Breast epithelium (tissue), 4 donors: ENCODE measurements at places on chromosomes 12 and 14. TPM values are rescaled to one million over a fixed set of nuclear protein-coding genes. Genes with fewer than 3 reads are reported as not detected.

DNA sequence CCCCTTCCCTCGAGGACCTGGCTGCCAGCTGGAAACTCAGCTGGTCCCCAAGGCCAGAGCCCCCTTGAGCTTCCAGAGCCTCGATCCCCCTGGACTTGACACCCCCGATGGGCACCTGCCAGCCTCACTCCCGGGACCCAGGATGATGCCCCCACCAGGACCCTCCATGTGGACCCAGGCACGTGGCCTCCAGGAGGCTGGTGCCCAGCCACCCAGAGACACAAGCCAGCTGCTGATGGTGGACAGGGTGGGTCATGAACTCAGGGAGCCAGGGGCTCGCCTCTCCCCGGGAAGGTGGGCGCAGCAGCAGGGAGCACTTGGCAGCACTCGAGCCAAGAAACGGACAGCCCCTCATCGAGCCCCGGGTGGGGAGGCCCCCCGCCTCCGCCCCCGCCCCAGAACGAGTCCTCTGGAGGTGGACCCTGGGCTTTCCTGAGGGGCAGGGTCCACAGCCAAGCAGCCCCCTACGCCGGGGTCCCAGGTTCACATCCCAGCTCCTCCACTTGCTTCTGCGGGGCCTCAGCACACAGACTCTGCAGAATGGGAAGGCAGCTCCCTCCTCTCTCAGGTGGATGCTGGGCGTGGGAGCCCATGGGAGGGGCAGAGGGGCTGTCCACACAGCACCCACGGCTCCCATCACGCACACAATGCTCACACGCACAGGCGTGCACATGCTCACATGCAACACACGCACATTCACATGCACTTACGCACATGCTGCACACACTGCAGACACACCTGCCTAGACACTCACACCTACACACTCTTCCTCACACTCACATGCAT is 12.1 kb downstream of the C14orf180 start:
- no peak overlapping the region for H3K27ac ChIP-seq
- no peak for DNase-seq
- H3K4me3 ChIP-seq: no peak overlapping the region
- H3K36me3 ChIP-seq: no peaks in the 10 kb centered on the region
- H3K4me1 ChIP-seq: no peaks in the 10 kb centered on the region
- no peaks in the 10 kb centered on the region for H3K27me3 ChIP-seq

DNA sequence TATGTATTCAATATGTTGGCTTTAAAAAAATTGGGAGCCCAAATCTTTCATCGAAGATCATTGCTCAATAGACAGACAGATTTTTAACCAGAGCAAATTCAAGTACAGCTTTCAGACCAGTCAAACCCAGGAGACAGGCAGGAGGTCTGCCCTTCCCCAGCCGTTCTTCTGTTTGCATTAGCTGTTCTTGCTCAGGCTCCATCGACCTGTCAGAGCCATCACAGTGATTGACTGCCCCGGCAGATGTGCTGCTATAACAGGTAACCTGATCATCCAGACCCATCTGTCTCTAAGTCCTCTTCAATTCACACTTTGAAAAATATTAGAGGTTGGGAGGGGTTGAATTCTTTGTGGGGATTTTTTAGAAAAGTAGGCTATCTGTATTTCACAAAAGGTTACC is 453.5 kb downstream of the FOXG1 start:
- no peaks in the 10 kb centered on the region for H3K4me1 ChIP-seq
- no peak overlapping the region for H3K27ac ChIP-seq
- no peaks in the 10 kb centered on the region for H3K36me3 ChIP-seq
- H3K27me3 ChIP-seq: peaks cover 21% of the 10 kb centered on the region

GRCh38 chr12:28896421-28896820 is 252.7 kb upstream of the FAR2 start:
- H3K4me3 ChIP-seq: no peak overlapping the region
- H3K27ac ChIP-seq: no peak overlapping the region
- no peaks in the 10 kb centered on the region for H3K27me3 ChIP-seq
- no peaks in the 10 kb centered on the region for H3K4me1 ChIP-seq

DNA sequence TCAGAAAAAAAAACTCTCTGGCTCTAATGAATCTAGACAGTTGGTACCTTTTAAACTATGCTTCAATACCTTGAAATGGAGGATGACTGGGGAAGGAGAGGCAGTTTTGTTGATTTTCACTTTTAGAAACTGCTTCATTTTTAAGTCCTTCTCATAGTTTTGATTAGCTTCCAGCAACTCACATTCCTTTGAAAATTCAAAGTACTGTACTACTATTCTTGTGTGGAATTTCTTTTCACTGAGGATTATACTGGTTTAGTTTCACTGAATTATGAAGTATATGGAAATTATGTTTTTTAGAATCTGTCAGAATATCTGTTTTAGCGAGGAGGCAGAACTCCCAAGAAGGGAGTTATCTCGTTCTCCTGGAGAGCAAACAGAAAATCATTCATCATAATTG is 116.3 kb downstream of the TGFB3 start:
- no peaks in the 10 kb centered on the region for H3K27me3 ChIP-seq
- no peak overlapping the region for H3K27ac ChIP-seq
- no peaks in the 10 kb centered on the region for H3K4me1 ChIP-seq
- no peak for DNase-seq
- H3K36me3 ChIP-seq: no peaks in the 10 kb centered on the region
- H3K4me3 ChIP-seq: no peak overlapping the region

VRTN gene
- total RNA-seq: not detected

DNA sequence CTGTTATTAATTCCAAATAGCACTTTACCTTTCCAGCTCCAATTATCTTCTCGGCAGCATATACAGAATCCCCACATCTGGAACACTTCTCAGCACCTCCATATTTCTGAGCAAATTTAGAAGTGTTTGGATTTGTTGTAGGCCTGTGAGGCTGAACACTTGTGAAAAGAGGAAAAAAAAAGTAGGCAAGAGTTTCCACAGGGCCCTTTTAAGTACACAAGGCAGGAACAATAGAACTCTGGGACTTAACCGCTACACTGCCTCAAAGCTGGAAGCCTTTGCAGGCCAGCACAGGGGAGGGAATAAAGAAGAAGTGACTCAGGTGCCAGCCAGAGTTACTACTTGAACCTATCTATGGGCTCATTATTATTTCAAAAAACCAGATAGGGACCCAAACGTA is 18.6 kb downstream of the CSRP2 start:
- H3K36me3 ChIP-seq: no peaks in the 10 kb centered on the region
- no peaks in the 10 kb centered on the region for H3K27me3 ChIP-seq

DNA sequence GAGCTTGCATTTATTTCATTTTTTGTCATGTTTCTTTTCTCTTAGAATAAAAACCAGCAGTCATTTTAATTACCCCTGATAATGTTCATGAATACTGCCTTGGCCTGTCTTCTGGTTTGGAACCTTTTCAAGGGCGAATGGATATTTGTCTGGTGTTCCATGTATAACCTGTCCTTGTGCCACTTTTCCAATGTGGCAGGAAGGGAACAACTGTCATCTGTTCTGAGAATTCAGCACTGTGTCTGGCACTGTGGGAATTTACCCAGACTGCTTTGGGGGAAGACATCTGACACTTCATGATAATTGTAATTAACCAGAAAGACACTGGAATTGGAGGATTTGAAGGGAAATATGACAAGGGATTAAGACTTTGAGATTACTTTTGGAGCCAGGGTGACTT is 352.8 kb downstream of the APAF1 start:
- no peaks in the 10 kb centered on the region for H3K27me3 ChIP-seq
- no peaks in the 10 kb centered on the region for H3K4me1 ChIP-seq
- DNase-seq: no peak
- no peaks in the 10 kb centered on the region for H3K36me3 ChIP-seq

GLI1 gene
- 0.66 TPM for total RNA-seq

DNA sequence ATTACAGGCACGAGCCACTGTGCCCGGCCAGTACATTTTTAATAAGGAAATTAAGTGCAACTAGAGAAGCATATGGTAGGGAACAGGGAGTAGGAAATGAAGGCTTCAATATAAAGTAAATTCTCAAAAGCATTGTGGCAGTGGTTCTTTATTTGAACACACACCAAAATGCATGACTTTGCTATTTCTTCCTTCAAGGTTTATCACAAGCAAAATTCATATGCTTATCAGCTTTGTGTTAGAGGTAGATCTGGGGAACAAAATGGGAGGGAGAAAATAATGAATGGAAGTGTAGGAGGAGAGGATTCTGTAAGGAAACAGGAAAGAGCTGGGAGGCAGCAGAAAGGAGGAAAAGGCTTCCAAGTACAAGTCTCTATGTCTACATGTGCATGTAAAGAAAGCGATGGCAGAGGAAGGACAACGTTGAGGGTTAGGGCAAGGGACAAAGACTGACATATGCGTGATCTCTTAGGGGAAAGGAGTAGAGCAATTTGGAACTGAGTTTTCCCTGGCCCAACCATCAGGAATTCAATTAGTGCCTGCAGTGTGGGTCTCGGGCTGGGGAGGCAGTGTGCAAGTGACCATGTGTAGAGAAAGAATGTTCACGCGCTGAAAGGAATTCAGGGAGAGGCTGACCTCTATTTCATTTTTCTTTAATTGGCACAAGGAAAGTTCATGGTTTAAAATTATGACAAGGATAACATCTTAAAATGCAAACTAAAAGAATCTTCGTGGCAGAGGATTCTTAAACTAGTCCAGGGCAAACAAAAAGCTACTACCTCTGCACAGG is 22.9 kb upstream of the RASSF8 start:
- no peaks in the 10 kb centered on the region for H3K36me3 ChIP-seq
- H3K4me1 ChIP-seq: no peaks in the 10 kb centered on the region
- no peaks in the 10 kb centered on the region for H3K27me3 ChIP-seq

CDCA3 gene
- total RNA-seq: 1.8 TPM

DNA sequence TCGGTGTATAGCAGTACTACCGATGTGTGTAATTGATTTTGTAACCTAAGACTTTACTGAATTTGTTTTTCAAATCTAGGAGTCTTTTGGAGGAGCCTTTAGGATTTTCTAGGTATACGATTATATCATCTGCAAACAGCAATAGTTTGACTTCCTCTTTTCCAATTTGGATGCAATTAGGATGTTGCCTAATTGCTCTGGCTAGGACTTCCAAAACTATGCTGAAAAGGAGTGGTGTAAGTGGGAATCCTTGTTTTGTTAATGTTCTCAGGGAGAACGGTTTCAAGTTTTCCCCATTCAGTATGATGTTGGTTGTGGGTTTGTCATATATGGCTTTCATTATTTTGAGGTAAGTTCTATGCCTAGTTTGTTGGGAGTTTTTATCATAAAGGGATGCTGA is 171.6 kb upstream of the PDE3A start:
- no peaks in the 10 kb centered on the region for H3K36me3 ChIP-seq
- DNase-seq: no peak
- no peak overlapping the region for H3K4me3 ChIP-seq
- H3K4me1 ChIP-seq: no peaks in the 10 kb centered on the region

DNA sequence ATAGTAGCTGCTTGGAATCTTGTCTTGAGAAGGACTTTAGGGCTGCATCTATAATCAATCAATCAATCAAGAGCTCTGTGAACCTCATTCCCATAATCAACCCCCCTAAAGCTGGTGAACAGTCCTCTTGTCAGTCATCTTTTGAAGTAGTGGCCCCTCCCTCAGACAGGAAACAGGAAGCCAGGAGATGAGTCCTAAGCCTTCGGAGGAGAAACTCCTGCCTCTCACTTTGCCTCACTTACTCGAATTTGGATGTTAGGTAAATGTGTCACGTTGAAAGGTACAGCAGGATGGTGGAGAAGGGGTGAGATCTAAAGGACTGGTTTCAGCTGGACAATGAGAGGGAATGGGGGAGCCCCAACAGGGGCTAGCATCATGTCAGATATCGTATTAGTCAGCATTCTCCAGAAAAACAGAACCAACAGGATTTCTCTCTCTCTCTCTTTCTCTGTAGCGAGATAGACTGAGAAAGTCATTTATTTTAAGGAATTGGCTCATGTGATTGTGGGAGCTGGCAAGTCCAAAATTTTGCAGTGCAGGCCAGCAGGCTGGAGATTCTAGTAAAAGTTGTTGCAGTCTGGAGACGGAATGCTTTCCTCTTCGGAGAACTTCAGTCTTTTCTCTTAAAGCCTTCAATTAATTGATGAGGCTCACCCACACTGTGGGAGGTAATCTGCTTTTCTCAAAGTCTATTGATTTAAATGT is 144.4 kb upstream of the PWP1 start:
- no peak overlapping the region for H3K4me3 ChIP-seq
- H3K4me1 ChIP-seq: no peaks in the 10 kb centered on the region
- no peak overlapping the region for H3K27ac ChIP-seq
- DNase-seq: no peak
- no peaks in the 10 kb centered on the region for H3K27me3 ChIP-seq
- no peaks in the 10 kb centered on the region for H3K36me3 ChIP-seq

SELPLG gene
- total RNA-seq: 16.6 TPM

DNA sequence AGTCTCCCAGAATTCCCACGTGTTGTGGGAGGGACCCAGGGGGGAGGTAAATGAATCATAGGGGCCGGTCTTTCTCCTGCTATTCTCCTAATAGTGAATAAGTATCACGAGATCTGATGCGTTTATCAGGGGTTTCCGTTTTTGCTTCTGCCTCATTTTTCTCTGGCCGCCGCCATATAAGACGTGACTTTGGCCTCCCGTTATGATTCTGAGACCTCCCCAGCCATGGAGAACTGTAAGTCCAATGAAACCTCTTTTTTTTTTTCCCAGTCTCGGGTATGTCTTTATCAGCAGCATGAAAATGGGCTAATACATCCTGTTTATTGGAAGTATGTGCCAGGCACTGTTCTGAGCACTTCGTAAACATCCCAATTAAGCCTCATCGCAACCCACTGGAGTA is 788 bp downstream of the KRT72 start:
- H3K4me1 ChIP-seq: no peaks in the 10 kb centered on the region
- H3K36me3 ChIP-seq: no peaks in the 10 kb centered on the region
- peaks cover 36% of the 10 kb centered on the region for H3K27me3 ChIP-seq
- H3K27ac ChIP-seq: no peak overlapping the region

DRAM1 gene
- total RNA-seq: 32.4 TPM

PLEK2 gene
- 3.4 TPM for total RNA-seq

RNASE8 gene
- not detected for total RNA-seq

DNA sequence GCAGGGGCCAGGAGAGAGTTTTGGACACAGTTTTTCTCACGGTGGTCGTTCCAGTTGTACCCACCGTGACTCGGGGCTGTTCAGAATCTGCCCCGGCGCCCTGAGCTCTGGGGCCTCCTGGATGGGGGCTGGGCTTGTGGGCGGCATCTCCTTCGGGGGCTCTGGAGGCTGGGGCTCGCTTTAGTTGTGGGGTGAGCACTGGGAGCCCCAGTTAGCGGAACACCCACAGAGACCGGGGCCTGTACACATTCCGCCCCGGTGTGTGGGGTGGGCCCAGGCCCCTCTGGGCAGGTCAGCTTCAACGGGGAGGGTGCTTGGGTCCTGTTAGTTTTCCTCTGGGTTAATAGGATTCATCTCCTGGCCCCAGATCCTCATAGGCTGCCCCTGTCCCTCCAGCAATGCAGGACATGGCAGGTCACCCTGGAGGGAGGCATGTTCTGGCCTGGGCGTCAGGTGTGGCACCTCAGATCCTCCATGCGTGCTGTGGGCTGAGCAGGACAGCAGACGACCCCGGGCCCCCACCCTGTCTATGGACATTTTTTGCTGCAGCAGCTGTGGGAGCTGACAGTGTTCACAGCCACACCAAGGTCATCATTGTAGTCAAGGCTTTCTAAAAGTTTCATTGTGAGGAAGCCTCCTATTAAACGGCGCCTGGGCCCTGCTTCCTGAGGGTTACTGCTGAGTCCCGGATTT is 393.2 kb downstream of the TMEM121 start:
- no peaks in the 10 kb centered on the region for H3K27me3 ChIP-seq
- no peaks in the 10 kb centered on the region for H3K4me1 ChIP-seq
- H3K27ac ChIP-seq: no peak overlapping the region
- DNase-seq: peak; percentile 41

- no peaks in the 10 kb centered on the region for H3K36me3 ChIP-seq
- no peak overlapping the region for H3K27ac ChIP-seq
- peak; percentile 10 for DNase-seq
- no peaks in the 10 kb centered on the region for H3K27me3 ChIP-seq
- H3K4me3 ChIP-seq: no peak overlapping the region
These were observed 142.3 kb downstream of the ADGRD1 start for GRCh38 chr12:131095826-131096680.
